Lung (tissue), 17 donors: ENCODE measurements at places on chromosomes 16 and 17.

DNA sequence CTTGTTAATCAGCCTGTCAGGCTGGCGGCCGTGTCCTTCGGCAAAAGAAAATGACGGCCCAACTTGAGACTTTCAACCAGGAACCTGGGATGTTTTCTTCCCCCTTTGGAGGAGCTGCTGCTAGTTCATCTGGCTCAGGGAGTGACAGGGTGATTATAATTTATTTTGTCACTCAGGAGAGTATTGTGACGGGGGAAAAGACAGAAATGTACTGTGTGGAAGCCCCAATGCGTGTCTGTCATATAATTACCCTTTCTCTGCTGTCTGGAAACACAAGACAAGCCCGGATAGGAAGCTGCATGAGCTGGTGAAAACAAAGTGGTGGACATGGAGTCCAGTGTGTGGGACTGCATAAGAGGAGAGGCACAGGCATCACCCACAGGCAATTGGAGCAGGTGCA, 326.2 kb upstream of the HSBP1 start:
- DNase-seq = no peak

DNA sequence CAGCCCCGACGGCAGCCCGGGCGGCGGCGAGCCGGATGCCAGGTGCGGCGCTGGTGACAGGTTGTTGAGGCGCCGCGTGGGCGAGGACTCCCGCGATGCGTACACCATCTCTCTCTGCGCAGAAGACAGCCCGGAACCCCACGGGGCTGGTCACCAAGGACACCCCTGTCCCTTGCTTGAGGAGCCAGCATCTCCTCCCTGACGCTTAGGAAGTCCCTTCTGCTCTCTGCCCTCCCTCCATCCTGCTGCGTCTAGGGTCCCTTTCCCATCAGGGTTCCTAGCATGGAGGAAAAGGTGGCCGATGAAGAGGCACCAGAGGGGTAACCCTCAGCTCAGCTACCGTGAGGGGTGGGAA, 43.6 kb downstream of the SRCIN1 start:
- DNase-seq = no peak

GRCh38 chr16:23650674-23651416, 9.6 kb downstream of the DCTN5 start:
- DNase-seq = no peak

DNA sequence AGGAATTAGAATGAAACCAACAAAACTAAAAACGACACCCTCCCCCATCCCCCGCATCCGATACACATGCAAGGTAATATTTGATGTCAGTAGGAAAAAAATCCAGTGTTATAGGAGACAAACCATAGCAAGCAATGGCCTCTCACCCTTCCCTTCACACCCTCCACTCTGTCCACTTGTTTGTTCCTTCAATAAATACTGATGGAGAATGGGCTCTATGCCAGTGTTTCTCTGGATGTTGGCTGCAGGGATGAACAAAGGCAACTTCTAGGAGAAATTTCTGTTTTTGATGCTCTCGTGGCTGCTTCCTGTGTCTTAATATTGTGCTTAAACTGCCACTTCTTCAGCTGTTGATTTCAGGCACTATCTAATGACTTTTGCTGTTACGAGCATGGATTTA, 98.8 kb downstream of the WWOX start:
- peak; percentile 74 for DNase-seq

- no peak for DNase-seq
Measured at GRCh38 chr16:67084345-67085028, 25.3 kb upstream of the PHAF1 start.

DNA sequence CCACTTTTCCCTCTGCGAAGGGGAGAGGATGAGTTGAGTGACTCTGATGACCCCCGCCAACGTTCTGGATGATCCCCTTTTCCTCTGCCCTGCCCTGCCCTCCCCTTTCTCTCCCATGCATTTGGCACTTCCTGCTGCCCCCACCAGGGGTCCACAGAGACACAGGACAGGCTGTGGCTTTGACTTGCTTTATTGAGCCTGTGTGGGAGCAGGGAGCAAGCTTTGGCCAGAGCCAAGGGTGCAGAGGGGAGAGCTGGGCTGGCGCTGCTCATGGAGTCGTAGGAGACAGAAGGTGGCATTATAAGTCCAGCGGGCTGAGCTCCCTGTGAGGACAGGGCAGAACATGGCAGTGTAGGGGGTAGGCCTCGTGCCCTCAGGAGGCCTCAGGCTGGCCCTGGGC, 1.6 kb downstream of the PPY start:
- DNase-seq = peak; percentile 65

DNA sequence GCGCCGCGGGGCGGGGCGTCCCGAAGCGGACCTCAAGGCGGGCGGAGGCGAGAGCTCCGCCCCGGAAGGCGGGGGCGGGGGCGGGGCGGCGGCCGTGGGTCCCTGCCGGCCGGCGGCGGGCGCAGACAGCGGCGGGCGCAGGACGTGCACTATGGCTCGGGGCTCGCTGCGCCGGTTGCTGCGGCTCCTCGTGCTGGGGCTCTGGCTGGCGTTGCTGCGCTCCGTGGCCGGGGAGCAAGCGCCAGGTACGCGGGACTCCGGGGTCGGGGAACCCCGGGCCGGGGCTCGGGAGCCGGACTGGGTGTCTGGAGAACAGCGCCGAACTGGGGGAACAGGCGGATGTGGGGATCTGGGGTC, at the start of gene TNFRSF12A:
TSS of gene TNFRSF12A (plus strand) at position 122 of the 357 bp plus-strand sequence. CDS start at position 152, 30 bp downstream.
- DNase-seq = peak; percentile 81
